ENCODE measurements at places on chromosomes 16 and 17.
A peak's percentile ranks its signal among the peaks of the same experiment; 100 is the strongest.

DNA sequence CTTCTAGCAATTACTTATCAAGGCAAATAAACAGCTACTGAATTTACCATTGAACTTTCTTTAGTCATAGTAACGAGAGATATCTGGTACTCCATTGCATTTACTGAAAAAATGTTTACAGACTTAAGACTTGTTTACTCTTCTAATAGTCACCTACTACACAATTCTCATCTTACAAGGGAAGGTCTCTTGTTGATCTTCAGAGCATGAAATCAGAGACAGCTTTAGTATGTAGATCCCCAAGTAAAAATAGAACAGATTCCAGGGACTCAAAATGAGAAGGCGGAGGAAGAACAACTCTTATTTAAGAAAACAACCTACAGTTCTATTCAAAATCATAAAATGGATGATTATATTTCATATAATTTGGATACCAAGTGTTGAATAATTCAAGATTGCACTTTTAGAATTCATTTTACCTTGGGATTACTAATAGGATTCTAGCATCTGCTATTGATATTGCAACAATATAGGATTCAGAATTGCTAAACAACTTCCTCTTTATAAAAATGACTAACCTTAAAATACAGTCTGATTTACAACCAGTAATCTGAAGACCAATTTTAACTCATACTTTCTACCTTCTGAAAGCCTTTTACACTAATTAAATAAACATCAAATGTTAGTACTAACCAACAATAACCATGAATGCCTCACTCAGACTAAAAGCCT lies 20.8 kb downstream of the UBE2G1 start:
- DNase-seq, result no peak

GRCh38 chr17:75094871-75095399 lies 7.2 kb downstream of the SLC16A5 start:
- DNase-seq, result no peak

GRCh38 chr17:69597898-69598692 lies 183.6 kb downstream of the MAP2K6 start:
- DNase-seq, result no peak

DNA sequence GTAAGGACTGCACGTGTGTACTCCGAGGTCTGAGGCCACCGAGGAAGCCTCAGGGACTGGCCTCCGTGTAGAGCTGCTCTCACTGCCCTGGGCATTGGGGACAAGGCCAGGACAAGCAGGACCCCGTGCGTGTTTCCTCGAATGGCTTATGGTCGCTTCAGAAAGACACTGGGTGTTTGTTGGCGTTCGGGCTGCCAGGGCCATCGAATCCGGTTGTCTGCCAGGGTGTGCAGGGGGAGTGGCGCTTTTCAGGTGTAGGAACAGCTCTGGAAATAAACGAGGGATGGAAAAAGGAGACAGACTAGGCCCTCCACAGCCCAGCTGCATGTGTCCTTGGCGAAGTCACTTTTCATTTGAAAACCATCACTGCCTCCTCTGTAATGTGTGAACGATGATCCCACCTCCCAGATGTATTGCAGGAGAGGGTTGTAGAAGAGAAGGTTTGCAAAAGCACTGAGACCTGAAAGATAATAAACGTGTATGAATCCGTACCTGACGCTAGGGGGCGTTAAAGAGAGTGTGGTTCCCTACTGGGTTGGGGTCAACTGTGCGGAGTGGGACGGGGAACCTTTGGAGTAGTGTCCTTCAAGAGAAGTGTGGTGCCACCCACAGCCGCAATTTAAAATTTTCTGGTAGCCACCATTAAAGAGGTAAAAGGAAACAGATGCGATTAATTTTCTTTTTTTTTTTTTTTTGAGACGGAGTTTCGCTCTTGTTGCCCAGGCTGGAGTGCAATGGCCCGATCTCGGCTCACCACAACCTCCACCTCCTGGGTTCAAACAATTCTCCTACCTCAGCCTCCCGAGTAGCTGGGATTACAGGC lies 2.1 kb upstream of the ZSCAN10 start:
- DNase-seq, result no peak

DNA sequence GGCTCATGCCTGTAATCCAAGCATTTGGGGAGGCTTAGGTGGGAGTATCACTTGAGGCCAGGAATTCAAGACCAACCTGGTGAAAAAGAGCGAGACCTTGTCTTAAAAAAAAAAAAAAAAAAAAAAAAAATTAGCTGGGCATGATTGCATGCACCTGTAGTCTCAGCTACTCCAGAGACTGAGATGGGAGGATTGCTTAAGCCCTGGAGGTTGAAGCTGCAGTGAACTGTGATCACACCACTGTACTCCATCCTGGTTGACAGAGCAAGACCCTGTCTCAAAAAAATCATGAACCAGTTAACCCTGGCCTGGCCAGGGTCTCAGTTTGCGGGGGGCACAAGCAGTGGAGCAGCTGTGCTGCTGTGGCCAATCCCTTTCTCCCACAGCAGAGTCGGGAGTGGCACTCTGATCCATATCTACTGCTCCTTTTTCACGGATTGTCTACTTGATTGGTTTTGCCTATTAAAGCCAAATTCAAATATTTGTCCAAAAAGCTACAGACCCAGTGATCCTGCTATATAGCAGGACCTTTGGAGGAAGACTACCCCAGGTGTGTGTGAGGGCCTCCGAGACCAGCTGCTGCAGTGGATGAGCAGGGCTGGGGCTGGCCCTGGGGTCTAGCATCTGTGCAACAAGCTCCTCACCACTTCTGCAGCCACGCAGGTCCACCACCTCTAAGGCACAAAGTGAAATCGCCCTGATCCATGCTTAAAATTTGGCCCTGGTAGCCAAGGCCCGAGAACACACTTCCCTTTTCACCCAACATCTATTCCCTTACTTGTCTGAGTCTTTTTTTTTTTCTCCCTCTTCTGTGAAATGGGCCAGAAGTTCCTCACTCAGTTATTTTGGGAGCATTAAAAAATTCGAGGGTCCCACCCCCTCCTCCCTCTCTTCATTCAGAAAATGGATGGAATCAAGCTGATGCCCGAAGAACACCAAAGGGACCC lies 48.2 kb downstream of the LDHD start:
- no peak for DNase-seq

DNA sequence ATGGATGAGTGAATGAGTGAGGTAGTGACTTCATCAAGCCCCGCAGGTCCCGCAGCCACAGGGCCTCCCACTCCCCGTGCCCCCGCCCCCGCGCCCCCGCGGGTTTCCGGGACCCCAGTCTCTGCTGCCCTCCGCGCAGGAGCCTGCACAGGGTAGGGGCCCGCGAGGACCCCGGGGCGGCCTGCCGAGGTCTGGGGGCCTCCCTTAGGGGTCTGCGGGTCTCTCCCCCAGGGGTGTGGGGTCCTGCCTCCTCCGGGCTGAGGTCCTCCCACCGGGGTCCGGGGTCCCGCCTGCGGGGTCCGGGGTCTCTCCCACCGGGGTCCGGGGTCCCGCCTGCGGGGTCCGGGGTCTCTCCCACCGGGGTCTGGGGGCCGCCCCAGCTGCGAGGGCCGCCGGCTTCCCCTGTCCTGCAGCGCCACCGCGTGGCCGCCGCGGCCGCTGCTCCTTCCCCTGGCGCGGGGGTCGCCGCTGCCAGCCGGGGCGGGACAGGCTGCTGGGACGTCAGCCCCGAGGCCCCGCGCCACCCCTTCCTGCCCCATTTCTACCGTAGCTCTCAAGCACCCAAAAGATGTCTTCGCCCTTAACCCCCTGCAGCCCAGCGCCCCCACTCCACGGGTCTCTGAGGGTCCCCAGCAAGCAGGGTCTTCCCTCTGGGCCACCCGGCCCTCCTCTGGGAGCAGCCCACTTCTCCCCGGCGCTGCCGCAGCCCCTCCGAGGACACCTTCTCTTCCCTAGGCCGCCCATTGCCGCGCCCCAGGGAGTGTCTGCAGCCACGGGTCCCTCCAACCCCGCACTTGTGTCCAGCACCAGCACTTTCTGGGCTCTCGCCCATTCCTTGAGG lies 10.4 kb upstream of the CHMP6 start:
- no peak for DNase-seq

GRCh38 chr17:4994081-4994595 lies 3.2 kb downstream of the INCA1 start:
- no peak for DNase-seq

GRCh38 chr16:88888057-88888456 lies 21.6 kb upstream of the PABPN1L start:
- DNase-seq, result no peak

GRCh38 chr17:3843935-3844516 lies 2.0 kb downstream of the NCBP3 start:
- peak; percentile 24 for DNase-seq

- DNase-seq, result no peak
Measured at GRCh38 chr16:87483481-87483880, 9.3 kb downstream of the ZCCHC14 start.

DNA sequence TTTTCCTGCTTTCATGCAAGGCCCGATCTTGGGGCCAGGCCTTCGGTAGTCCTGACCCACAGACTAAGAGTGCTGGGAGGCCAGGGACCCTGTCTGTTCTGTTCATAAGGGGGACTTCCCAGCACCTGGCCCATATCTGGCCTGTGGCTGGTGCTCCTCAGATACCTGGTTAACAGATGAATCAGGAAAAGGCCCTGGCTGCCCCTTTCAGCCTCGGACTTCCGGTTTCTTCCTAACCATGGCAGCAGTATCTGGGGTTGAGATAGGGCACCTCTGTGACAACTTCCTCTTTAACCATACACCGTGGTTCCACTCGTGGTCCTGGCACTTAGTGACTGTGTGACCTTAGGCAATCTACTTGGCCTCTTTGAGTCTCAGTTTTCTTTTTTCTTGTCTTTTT lies 18.4 kb downstream of the PLCG2 start:
- DNase-seq, result no peak

DNA sequence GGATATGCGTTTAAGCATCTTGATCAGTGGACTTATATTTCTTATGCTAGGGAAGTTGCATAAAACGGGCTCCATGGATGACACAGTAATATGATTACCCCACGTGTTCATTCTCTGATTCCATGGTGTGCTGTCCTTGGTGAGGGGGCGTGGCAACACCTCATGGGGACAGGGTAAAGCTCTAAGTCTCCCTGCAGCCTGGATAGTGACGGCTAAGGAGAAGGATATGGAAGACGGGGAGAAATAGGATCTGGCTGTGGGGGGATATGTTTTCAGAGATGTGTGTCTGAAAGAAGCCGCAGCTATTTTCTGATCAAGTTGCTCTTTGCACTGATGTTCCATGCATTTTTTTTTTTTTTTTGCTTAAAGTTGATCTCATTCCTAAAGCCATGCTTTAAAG lies 84.3 kb downstream of the MARCHF10 start:
- DNase-seq, result no peak

- no peak for DNase-seq
Measured at GRCh38 chr17:35942588-35943186, 826 bp downstream of the LYZL6 start.

- DNase-seq, result no peak
Measured at GRCh38 chr17:16477666-16478065, 14.3 kb downstream of the LRRC75A start.

DNA sequence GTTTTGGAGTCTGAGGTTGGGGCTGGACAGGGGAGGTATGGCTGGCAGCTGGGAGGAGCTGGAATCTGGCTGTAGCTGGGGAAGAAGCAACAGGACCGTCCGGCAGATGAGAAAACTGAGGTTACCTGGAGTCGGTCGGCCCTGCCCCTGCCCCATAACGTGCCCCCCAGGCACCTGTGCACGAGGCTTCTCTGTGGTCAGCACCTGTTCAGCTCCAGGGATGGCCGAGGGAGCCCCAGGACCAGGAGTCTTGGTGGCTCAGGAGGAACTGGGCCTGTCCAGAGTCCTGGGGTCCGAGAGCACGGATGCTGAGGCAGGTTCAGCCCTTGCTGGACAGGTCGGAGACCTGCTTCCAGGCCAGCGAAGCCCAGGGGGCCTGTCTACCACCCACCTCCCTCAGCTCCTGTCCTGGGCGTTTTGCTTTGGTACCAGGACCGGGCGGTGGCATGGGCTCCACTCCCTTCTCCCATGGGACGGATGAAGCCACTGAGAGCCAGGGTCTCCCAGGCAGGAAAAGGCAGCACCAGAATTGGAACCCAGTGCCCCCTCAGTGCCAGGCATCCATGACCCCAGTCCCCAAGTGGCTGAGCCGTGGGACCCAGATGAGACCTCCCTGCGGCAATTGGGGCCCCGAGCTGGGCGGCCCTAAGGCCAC lies 17.1 kb upstream of the CBFA2T3 start:
- no peak for DNase-seq

DNA sequence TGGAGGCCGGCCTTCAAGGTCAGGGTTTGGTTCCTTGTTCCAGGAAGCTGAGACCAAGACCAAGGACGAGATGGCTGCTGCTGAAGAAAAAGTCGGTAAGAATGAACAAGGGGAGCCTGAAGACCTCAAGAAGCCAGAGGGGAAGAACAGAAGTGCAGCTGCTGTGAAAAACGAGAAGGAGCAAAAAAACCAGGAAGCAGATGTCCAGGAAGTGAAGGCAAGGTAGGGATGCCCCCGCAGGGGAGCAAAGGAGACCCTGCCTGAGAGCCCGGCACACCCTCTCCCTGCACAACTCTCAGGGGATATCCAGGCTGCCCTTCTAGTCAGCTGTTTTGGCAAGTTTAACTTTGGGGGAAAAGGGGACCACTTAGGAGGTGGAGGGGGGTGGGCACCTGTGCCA lies 29.0 kb downstream of the RNF213 start:
- no peak for DNase-seq

DNA sequence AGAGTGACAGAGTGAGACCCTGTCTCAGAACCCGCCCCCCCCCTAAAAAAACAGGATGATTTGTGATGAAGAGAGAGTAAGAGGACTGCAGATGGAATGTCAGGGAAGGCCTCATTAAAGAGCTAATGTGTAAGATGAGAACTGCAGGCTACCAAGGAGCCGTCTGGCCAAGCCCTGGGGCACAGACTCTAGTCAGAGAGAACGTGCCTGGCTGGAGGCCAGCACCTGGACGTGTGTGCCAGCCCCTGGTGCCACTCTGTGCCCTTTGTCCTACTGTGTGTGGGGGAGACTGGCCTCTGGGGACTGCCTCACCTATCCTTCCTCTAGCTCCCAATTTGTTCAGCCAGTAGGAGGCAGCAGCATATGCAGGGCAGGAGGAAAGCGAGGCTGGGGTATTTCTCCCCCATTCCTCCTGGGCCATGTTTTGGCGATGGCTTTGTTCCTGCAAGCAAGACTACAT lies 37.1 kb downstream of the KNOP1 start:
- DNase-seq, result no peak

GRCh38 chr17:35213412-35213940 lies 19.3 kb upstream of the SLC35G3 start:
- DNase-seq, result no peak

Data from stimulated activated CD8-positive, alpha-beta memory T cell treated with anti-CD3 and anti-CD28 coated beads, Interleukin-4, amount 100 ng/mL, for 24 hours (primary cell).